Activated CD8-positive, alpha-beta memory T cell treated with anti-CD3 and anti-CD28 coated beads for 4 hours (primary cell): ENCODE measurements at places on chromosomes 5 and 9.
A peak's percentile ranks its signal among the peaks of the same experiment; 100 is the strongest.

GRCh38 chr9:68643901-68644809 is 60.9 kb upstream of the PIP5K1B start:
- DNase-seq, result no peak

DNA sequence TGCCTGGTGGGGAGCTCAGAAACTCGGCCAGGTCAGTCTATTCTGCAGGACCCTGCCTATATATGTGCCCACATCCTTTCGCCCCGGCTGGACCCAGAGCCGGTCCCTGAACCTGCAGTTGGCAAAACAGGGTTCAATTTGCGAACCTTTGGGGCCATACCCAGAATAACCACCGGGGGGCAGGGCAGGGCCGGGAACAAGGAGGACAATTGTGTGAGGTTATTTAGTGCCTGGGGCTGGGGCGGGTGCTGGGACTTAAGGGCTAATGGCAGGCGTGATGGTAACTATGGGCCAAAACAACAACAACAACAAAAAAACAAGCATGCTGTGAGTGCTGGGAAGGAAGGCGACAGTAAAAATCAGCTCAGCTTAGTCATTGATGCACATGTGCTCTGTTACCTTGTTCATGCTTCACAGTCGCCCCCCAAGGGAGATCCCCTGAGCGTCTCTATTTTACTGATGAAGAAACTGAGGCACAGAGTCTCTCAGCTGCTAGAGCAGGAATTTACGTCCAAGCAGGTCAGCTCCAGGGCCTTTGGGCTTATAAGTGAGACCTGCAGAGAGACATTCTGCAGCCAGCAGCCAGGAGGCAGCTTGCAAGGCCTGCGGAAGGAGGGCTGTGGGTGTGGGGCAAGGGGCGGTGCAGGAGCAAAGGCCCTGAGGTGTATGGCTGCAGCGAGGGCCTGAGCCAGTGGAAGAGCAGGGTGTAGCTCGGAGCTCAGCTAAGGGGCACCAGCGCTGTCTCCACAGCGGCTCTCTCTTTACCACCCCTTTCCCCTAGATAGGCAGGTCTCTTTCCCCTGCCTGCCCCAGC is 106.0 kb downstream of the PHF2 start:
- peak; percentile 23 for DNase-seq

DNA sequence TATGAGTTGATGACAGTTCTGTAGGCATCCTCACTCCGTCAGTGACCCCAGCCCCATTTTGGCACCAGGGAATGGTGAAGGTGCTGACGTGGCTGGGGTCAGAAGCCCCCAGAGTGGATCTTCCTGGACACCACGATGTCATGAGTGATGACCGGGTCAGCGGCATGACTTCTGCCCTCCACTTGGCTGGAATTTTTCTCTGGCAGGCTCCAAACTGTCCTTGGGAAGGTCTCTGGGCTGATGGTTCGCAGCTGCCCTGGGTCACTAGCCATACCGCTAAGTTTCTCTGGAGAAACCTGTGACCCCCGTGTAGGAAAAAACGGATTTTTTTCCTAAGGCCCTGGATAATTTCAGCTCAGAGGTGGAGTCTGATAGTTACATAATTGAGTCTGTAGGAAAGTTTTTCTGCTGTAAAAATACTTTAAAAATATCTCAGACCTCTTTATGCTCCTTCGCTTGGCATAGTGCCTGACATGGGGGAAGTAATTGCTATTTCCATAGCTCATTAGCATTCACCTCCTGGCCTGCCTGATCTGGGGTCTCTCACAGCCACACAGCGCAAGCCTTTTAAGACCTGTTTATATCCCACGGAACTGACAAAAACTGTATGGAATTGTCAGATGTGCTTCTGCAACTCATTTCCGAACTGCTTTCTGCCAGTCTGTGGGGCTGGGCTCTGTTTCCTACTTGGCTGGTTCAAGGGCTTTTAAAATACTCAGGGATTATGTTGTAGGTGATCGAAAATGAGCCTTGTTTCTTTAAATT is 69.2 kb downstream of the ANGPTL2 start:
- no peak for DNase-seq

GRCh38 chr9:96660692-96661248 is 5.7 kb upstream of the PRXL2C start:
- no peak for DNase-seq

DNA sequence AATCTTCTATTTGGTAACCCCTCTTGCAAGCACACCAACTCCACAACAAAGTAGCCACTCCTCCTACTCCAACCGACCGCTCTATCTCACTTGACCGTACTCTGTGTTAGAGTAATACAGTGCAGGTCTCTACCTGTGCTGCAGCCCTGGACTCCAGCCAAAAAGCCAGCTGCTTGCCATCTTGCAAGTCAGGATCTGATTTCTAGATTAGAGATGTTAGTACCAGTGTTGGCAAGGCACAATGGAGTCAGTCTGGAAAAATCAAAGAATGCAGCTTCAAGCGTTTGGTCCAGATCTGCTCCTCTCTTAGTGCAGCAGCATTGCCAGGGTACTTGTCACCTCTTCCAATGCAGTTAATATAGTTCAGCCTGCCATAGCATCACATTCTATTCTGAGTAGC is 477.6 kb downstream of the ZSWIM6 start:
- DNase-seq, result no peak

DNA sequence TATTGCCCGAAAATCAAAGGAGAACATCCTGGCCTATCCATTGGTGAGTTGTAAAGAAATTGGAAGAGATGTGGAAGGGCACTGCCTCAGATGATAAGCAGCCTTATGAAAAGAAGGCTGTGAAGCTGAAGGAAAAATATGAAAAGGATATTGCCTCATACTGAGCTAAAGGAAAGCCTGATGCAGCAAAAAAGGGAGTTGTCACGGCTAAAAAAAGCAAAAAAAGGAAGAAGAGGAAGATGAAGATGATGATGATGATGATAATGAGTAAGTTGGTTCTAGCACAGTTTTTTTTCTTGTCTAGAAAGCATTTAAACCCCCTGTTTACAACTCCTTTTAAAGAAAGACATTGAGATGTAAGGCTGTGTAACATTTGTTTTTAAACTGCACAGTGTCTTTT is 59.8 kb upstream of the ZBED3 start:
- DNase-seq, result no peak

- DNase-seq, result no peak
Observed at GRCh38 chr5:169039592-169039991, 261.3 kb downstream of the SLIT3 start.

- no peak for DNase-seq
Observed at GRCh38 chr5:170623576-170624181, 119.9 kb downstream of the KCNIP1 start.

- DNase-seq, result no peak
Observed at GRCh38 chr9:99259231-99259918, 37.3 kb downstream of the SEC61B start.

DNA sequence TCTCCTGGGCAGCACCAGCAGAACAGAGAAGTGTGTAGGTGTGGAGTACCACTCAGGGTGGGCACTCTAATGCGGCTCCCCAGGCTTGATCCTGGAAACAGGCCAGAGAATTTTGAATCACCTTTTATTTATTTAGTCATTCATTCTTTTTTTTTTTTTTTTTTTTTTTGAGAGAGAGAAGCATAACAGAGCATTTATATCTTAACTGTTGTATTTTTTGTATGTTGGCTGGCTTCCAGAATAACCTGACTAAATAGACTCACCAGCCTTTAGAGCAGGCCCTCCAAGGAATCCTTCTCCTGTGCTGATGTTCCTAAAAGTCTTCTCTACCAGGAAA is 153.4 kb downstream of the PIK3R1 start:
- DNase-seq, result no peak

DNA sequence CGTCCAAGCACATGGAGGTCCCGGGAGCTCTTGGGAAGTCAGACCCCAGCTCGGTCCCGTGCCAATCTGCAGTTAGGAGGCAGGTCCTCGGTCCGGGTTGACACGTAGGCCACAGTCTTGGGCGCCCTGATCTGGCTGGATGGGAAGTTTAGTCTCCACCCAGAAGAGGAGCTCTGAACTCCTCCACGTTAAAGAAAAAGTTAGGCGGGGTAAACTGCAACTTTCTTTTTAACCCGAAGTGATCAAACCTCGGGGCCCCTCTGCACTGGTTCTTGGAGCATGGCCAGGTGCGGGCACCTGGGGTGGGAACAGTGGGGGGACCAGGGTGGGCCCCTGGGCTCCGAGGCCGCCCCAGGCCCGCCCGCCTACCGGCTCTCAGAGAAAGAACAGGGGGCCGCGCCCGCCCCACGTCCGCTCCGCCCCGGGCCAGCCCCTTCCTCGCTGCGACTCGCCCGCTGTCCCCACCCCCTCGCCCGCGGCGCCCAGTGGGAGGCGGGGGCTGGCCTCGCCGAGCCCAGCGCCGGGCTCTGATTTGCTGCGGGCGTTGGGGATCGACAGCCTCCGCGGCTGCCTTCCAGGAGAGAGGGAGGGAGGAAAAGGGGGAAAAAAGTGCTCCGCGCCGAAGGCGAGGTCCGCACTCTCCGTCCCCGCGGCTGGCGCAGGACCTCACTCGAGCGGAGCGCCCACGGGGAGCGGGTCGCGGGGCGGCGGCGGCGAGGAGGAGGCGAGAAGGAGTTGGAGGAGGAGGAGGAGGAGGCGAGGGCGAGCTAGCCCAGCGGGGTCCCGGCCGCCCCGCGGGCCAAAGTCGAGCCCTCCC is at the start of gene COL5A1:
Gene COL5A1 (plus strand): TSS at position 631 of the 817 bp plus-strand sequence. CDS start 385 bp downstream, outside the sequence.
- no peak for DNase-seq

- no peak for DNase-seq
Observed at GRCh38 chr9:105345626-105346025, 101.2 kb downstream of the SLC44A1 start.

DNA sequence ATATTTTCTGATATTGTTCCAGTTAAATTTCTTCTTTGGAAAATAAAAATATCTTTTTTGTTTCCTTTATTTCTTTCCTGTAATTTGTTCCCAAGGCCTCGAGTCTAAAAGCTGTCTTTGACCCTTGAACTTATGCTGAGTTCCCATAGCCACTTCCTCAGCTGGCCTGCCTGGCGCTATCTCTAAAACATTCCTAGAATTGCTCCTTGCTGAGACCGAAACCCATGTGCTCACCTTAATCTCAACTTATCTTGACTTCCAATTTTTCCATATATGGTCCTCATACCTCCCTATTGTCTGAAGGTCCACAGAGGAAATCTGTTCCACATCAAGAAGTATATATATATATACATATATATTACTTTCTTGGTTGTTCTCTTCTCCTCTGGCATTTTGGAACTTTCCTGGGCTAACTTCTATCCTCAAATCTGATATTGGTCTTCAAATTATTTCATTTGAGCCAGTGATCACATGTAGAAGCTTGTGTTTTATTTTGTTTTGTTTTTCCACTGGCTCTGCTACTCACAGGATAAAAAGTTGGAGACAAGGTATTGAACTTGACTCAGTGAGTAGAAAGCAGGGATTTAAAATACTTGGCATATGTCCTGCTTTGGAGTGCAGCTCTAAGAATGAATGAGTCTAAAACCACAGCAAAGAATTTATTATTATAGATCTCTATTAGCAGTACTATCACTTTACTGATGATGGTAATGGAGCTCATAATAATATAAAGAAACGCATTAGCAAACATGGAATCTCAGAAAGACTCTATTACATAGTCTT is 45.2 kb downstream of the ENC1 start:
- DNase-seq, result no peak

- DNase-seq, result no peak
Observed at GRCh38 chr9:33101104-33101951, 24.9 kb upstream of the SMU1 start.

GRCh38 chr9:96156171-96156974 is 145.6 kb downstream of the HSD17B3 start:
- no peak for DNase-seq

DNA sequence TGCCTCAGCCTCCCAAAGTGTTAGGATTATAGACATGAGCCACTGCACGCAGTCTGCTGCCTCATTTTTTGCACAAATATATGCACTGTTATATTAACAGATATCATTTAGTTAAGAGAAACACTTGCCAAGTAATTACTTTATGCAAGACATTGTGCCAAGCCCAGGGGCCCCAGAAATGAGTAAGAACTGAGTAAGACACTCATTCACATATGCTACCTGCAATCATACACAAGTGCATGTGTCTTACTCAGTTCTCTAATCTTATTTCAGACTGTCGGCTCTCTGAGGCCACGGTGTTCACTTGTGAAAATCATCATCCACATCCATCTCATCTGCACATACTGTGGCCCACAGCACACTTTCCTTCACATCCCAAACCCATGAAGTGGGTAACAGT is 16.0 kb downstream of the TRAF1 start:
- DNase-seq, result no peak

DNA sequence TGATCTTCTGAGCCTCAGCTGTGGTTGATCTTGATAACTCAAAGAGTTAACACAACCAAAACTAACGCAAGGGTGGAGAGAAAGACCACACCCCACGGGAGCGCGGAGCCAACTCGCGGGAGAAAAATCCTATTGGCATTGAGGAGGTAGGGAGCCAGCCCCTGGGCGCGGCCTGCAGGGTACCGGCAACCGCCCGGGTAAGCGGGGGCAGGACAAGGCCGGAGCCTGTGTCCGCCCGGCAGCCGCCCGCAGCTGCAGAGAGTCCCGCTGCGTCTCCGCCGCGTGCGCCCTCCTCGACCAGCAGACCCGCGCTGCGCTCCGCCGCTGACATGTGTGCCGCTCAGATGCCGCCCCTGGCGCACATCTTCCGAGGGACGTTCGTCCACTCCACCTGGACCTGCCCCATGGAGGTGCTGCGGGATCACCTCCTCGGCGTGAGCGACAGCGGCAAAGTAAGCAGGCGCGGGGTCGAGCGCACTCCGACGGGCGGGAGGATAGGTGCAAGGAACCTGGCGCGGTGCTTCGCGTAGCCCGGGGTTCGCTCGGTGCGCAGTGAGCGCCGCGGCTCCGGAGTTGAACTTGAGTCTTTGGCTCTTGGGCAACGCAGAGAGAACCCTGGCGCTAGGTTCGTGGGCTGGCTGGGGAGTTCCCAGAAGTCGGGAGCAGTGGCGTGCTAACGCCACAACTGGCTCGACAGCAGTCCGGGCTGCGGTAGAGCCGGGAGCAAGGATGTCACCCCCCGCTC is at the start of gene GDA:
Gene GDA (plus strand): TSS at position 210 of the 745 bp plus-strand sequence. CDS start 120 bp downstream, at position 330.
- no peak for DNase-seq

DNA sequence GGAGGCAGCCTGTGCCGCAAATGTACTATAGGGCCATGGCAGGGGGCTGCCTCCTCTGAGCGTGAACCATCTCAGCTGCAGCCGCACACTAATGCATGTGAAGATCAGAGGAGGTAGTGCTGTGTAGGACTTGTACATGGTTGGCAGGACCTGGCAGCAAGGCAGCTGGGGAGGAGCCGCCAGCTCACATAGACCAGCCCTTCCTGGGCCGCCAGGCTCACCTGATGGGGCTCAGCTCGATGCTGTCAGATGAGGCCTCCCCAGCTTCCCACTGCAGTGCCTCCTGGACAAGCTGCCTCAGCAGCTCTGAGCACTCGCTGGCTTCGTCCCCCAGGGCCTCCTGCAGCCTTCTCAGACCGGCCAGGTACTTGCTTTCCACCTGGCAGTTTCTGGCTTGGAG is 18.0 kb upstream of the CORO2A start:
- DNase-seq, result no peak

- no peak for DNase-seq
Observed at GRCh38 chr5:31059889-31060288, 133.6 kb upstream of the CDH6 start.

GRCh38 chr5:135304352-135305221 is 94.4 kb downstream of the MACROH2A1 start:
- DNase-seq, result no peak

- no peak for DNase-seq
Observed at GRCh38 chr9:107931071-107931715, 441.6 kb upstream of the KLF4 start.
